Effector CD4-positive, alpha-beta T cell (primary cell): ENCODE measurements at places on chromosomes 6 and 20.

GRCh38 chr6:130620338-130620781 lies 206.8 kb upstream of the SMLR1 start:
- no peak for DNase-seq

DNA sequence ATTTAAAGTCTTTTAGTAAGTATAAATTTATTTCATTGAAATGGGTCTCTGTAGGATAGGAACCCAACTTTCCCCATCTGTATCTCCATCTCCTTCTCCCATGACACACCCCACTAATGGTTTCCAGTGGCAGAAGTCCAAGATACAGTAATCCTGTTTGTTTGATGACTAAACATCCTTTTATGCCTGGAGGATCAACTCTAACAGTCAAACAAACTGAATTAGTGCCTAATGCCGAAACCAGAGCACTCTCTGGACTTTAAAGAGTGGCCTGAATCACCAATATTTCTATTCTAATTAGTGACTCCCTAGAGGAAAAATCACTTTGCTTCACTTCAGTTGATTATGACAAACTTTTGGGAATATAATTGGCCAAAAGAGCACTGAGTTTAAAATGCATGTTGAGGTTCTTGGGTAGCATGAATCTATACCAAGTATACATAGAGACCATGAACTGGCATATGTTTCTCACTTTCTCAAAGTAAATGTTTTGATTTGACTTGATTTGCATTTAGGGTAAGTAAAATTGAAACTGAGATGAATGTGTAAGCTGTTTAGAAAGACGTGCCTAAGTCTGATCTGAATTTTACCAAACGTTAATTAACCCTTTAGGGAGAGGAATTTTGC lies 776.4 kb upstream of the NRSN1 start:
- no peak for DNase-seq

- DNase-seq = no peak
These were observed 131.6 kb upstream of the TOP1 start for GRCh38 chr20:40896814-40897700.

GRCh38 chr6:31879143-31879542 lies 346 bp upstream of the SLC44A4 start:
- no peak for DNase-seq

DNA sequence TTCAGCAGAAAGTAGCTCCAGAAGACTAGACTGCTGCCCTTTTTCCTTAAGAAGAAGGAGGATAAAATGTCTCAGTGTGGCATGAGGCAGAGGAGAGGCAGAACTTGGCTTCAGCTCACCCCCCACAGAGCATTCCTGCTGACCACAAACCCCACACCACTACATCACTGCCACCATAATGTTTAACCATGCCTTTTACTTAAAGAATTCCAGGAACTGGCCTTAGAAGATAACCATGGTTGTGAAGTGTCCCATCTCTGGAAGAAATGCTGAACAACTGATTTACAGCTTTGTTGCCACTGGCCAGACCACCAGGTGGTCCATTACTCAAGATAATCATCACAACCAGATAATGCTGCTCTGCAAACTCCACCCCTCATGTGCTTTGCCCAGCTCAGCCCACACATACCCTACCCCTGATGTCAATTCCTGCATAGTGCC lies 154.1 kb downstream of the CD24 start:
- no peak for DNase-seq

GRCh38 chr6:41199552-41200246 lies 1.2 kb downstream of the TREML2 start:
- no peak for DNase-seq

- no peak for DNase-seq
These were observed 159.3 kb upstream of the CENPW start for GRCh38 chr6:126180585-126180984.

DNA sequence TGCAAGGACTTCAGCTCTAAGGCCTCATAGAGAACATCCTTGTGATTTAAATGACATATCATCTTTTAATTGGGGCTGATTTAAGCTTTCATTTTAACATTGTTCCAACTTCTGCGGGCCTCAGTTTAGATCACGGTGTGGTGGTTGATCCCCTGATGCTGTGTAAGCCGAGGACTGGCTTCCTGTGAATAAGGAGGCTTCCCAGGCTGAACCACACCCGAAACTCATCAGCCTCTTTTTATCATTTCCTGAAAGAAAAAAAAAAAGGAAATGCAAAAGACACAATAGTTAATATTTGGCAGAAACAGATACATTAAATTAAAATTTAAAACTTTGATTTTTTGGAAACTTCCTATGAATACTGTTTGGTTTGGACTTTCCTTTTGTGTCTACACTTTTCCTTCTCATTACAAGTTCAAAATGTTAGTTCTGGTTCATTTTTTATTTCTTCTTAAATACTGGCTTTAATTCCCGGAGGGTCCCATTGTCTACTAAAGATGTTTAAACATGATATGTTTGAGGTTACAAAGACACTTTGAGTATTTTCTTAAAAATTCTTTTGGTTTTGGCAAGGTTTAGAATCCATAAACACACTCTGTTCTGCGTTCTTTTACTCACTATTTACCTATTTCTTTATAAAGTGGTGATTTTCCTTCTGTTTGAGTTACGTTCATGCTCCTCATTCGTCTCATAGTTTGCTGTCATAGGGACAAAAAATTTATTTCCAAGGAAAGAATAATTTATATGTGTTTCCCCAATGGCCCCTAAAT lies 230.0 kb upstream of the SULF2 start:
- no peak for DNase-seq

GRCh38 chr20:22836877-22837276 lies 198.2 kb upstream of the SSTR4 start:
- no peak for DNase-seq

DNA sequence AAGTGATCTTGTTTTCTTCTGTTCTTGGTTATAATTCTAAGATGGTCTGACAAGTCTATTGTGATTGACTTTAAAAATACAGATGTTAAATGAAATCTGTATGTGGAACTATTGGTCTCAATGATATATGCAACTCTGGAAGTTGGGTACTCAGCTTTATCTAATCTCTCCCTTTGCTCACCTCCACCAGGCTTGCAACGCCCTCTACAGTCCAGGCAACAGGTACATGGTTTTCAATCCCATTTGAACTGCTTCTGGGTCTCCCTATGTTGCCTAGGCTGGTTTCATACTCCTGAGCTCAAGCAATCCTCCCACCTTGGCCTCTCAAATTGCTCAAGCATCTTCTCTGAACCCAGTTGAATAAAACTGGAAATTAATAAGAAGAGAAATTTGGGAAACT lies 25.6 kb upstream of the HLA-DQB1 start:
- no peak for DNase-seq

DNA sequence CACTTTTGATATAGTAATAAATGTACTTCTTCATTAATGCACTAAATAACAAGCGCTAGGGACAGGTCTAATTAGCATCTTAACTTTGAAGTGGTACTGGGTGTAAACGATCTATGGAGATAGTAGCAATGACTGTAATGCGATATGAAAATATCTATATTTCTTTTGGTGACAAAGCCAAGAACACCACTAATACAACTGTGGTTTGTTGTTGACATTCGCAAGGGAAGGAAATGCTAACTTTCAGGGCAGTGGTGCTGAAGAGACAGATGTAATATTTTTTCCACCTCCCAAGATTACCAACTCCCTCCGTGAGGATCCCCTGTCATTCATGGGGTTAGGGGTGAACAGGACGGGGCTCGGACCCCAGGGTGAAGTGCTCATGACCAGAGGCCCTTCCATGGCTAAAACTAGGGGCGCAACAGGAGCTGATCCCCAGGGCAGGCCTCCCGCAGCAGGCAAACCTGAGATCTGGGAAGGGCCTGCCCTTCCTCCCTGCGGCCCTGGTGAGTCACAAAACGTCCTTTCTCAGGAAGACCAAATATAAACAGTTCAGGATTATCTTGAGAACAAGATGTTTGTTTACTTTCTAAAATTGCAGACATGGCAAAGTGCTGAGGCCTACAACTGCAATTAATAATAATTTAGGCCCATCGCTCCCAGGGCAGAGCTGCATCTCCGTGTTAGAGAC lies 65.0 kb upstream of the TOX2 start:
- DNase-seq = no peak

- no peak for DNase-seq
These were observed 53.7 kb downstream of the JARID2 start for GRCh38 chr6:15299430-15300131.

DNA sequence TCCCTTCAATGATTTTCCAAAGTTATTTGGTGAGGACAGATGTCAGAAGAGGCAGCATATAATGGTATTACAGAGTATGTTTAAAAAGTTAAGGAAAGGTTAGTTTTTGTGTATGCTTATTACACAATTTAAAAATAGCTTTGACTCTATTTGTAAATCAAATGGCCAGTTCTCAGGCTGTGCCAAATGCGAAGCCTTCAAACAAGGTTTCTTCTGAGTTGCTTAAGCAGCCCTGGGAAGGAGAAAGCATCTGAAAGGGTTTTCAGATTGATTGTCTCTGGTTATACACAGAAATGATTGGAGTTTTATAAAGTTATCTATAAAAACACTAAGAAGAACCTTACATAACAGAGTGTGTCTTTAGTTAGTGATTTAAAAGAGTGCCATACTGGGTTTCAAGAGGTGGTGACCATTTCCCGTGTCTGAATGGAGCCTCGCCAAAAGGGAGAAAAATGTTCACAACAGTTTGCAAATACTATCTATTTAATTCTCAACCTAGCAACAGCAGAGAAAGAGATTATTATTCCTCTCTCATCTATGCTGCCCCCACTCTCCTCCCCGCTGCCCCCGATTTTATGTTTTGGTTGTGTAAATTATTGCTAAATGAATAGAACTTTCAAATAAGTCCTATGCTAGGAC lies 16.7 kb downstream of the CD109 start:
- no peak for DNase-seq

DNA sequence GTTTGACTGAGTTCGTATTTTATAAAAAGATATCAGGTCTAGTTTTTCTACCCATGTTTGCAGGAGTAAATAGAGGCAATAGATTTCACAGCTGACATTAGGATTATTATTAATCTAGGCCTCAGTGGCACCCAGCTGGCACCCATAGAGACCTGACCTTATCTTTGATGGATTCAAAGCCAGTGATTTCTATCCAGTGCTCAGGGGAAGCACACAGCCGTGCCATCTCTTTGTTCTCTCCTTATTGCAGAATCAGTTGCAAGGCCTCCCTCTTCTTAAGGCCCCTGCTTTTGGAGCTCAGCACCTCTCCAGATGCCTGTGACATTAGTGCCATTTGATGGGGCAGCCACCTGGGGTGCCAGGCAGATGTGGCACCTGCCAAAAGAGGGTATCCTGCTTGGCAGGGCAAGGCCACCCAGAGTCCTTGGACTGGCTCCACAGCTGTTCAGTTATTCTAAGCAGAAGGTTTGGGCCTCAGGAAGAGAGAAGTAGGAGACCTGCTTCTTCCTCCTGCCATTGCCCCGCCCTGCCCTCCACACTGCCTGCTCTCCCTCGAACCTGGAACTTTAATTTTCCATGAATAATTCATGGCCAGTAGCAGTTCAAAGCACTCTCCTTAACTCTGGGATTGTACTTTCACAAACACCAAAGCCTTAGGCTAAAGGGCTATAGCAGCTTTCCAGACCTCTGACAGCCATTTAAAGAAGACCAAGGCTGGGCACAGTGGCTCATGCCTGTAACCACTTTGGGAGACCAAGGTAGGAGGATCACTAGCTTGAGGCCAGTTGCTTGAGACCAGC lies 206.3 kb downstream of the ZDHHC14 start:
- DNase-seq = no peak

DNA sequence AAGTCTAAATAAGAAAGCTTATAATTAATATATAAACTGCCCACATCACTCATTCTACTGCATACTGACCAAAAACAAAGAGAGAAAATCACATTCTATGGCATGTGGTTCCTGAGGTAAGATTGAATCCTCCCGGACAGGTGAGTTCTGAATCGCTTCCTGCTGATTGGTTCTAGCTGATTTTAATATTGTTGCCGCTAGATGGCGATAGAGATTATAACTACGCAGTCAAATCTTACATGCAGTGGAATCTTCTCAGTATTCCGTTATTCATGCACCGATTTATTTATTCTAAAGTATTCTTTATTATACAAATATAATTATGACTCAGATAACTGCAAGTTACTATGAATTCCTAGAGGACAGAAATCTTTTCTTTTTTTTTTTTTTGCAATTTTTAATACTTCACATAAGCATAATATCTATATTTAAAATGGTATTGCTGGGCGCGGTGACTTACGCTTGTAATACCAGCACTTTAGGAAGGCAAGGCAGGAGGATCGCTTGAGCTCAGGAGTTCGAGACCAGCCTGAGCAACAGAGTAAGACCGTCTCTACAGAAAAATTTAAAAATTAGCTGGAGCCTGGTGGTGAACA lies 24.2 kb upstream of the TMX4 start:
- DNase-seq = peak; percentile 35

GRCh38 chr6:108187519-108187918 lies 21.7 kb downstream of the NR2E1 start:
- DNase-seq = no peak

DNA sequence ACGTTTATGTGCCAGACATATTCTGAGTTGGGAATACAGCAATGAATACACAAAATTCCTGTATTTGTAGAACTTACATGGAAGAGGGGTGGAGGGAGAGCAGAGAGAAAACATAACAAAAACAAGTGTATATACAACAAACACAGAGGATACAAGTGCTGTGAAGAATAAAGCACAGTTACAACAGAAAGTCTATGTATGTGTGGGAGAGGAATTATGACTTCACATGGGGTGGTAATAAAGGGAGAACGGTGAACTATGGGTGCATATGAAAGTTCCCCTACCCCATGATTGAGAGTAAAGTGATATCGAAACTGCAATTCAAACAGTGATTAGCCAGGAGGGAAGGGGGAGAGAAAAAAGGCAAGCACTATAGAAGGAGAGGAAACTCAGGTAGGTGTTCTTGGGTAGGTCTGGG lies 24.6 kb downstream of the HBS1L start:
- DNase-seq = no peak
